ENCODE measurements at places on chromosomes 13 and 19. TPM values are rescaled to one million over a fixed set of nuclear protein-coding genes. Genes with fewer than 3 reads are reported as not detected.

LIM2 gene
- total RNA-seq, result not detected

MYO9B gene
- total RNA-seq, result 122 TPM

MBD3L1 gene
- total RNA-seq, result not detected

ATP4B gene
- not detected for total RNA-seq

NECTIN2 gene
- total RNA-seq, result 97.9 TPM

TMPRSS9 gene
- total RNA-seq, result not detected

CRB3 gene
- total RNA-seq, result 0.65 TPM

FAM124A gene
- total RNA-seq, result under 0.01 TPM

BEST2 gene
- total RNA-seq, result not detected

ZNF845 gene
- total RNA-seq, result 11.4 TPM

ODAD3 gene
- total RNA-seq, result not detected

NHLRC3 gene
- total RNA-seq, result 19.2 TPM

ZNF681 gene
- total RNA-seq, result 3.1 TPM

PLPPR3 gene
- total RNA-seq, result not detected

Measured in placental epithelial cell (primary cell).